ENCODE measurements at places on chromosomes 16 and 17.
A peak's percentile ranks its signal among the peaks of the same experiment; 100 is the strongest.

DNA sequence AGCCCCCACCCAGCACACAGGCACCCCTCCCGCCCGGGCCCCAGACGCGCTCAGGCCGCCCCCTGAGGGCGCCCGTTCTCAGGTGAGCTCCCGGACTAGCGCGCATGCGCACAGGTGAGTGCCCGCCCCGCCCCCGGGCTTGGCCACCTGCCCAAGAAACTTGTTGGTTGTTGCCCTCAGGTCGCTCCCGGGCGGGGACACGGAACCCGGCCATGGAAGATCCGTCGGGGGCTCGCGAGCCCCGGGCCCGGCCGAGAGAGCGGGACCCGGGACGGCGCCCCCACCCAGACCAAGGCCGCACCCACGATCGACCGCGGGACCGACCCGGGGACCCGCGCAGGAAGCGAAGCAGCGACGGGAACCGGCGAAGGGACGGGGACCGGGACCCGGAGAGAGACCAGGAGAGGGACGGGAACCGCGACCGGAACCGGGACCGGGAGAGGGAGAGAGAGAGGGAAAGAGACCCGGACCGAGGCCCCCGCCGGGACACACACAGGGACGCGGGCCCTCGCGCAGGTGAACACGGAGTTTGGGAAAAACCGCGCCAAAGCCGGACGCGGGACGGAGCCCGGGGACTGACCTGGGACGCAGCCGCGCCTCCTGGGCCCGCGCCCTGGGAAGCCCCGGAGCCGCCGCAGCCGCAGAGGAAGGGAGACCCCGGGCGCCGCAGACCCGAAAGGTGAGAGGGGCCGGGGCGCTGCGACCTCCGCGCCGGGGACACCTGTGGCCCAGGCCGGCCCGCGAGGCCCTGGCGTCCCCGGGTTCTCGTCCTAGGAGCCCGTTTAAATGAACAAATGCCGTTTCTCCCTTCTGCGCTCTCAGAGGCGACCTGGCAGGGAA is at the start of gene MARVELD3:
Gene MARVELD3, plus strand, starts transcription at position 167 of the 840 bp plus-strand sequence. Its CDS starts 46 bp downstream, at position 213.
- DNase-seq: no peak

- DNase-seq: no peak
Observed at GRCh38 chr16:28540346-28540745, 1.6 kb upstream of the NUPR1 start.

- no peak for DNase-seq
Observed at GRCh38 chr17:59406808-59407381, 75.4 kb downstream of the YPEL2 start.

- DNase-seq: no peak
Observed at GRCh38 chr16:30567991-30568638, 3.4 kb downstream of the ZNF688 start.

DNA sequence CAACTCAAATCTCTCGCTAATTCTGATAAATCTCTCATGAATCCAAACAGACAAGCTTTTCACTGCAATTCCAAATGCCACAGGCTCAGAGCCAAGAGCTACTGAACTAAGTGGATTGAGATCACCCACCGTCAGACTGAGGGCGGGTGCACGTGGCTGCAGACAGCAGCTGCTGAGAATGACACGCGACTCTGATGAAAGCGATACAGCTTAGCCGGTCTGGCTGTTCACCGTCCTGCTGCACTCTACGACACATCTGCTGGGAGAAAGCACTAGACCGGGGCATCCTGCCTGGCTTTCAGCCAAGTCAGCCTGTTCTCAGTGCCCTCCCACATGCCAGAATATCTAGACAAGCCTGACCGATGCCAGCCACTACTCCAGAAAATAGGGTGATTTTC is 42.6 kb downstream of the KLHDC4 start:
- DNase-seq: no peak

GRCh38 chr17:3594051-3594800 is 15.0 kb downstream of the TRPV1 start:
- no peak for DNase-seq

DNA sequence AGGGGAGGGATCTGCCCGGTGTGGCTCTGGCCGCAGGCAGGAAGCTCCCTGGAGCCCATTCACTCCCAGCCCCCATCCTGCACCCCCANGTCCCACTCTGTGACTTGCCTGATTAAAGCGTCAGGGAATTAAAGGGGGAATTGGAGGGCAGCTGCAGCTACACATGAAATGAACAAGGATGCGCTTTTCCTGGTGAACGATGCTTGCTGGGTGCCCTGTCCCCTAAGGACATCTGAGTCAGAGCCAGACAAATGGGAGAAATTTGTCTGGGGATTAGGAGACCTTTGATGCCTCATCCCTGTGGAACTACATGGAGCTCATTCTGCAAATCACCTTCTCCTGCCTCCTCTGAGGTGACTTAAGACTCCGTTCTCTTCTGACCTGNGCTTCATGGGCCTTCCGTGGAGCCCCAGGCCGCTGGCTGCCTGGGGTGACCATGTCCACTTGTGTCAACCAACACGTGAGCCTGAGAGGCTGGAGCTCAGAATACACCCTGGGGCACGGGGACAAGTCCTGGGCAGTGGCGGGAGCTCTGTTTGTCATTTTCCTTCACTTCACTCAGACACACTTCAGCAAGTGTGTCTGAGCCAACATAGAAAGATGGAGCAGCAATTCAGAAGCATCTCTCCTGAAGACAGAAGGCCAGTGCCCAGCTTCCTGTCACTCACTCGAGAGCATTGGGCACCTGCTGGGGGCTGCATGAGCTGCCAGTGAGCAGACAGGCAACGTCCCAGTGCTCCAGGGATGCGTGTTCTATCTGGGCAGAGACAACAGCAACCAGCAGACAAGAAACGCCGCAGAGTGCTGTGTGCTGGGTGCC is 54.1 kb downstream of the METRNL start:
- peak; percentile 51 for DNase-seq

- DNase-seq: no peak
Observed at GRCh38 chr17:61352408-61352770, 47.3 kb upstream of the TBX2 start.

- no peak for DNase-seq
Observed at GRCh38 chr17:63960430-63960829, 12.3 kb downstream of the SCN4A start.

- peak; percentile 88 for DNase-seq
Observed at GRCh38 chr16:79601092-79601930, 774 bp upstream of the MAF start.

- peak; percentile 83 for DNase-seq
Observed at GRCh38 chr16:89442990-89443726, 47.2 kb downstream of the ANKRD11 start.

DNA sequence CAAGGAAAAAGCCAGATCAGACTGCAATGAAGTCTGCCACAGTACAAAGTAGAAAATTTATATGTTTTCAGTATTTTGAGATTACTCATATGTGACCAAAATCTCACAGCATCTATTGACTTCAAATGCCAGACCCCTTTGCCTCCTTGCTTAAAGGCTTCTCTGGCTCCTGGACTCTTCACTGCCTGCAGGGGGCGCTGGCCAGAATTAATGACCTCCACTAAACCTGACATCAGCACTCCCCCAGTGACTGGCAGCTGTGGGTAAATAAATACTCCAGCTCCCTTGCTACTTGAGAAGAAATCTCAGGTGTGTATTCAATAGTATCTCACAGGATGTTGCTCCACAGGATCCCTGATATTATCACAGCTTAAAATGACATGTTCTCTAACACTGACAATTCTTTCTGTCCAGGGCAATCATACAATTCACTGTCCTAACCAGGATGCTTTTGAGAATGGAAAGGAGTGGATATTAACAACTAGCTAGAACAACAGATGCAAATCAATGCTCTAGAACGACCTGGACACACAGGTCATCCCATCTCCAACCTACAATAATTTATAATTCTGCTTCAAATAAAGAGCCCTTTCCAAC is 4.0 kb downstream of the BECN1 start:
- DNase-seq: no peak

DNA sequence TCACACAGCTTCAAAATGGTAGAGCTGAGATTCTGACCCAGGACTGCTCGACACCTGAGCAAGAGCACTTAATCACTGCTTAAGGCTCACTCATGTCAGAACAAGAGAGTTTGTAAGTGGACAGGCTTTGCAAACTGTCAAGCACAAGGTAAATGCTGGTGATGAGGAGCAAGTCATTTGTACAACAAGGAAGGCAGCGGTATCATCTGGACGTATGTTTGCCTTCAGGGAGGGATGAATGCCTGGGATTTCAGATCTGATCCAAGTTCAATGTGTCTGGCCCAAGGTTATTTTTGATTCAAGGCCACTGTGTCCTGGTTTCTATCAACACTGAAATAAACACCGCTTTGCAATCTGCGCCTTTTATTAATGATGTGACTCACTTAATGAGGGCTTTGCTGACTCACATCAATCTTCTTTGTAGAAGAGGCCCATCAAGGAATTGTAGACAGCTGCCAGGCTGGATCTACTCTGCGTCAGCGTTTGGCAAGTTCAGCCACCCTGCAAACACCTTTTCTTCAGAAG is 174.4 kb upstream of the HS3ST3A1 start:
- no peak for DNase-seq

DNA sequence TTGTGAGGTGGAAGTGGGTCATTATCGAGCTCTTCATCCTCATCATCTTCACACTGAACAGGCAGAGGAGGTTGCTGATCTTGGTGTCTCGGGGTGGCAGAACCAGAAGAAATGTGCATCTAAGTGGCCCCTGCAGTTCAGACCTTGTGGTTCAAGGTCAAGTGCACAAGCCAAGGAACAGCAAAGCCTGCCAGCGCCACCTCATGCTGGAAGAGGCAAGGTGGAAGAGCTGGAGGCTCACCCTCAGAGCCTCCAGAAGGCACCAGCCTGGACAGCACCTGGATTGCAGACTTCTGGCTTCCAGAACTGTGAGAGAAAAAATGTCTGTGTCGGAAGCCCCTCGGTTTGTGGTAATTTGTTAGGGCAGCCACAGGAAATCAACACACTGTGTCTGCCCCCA is 32.7 kb downstream of the IFT140 start:
- DNase-seq: no peak

- DNase-seq: no peak
Observed at GRCh38 chr17:31048780-31049179, 46.0 kb upstream of the NF1 start.

- DNase-seq: peak; percentile 28
Observed at GRCh38 chr17:19357761-19358160, 4.8 kb downstream of the B9D1 start.

GRCh38 chr17:10598621-10599020 is 49.2 kb upstream of the MYH2 start:
- no peak for DNase-seq

DNA sequence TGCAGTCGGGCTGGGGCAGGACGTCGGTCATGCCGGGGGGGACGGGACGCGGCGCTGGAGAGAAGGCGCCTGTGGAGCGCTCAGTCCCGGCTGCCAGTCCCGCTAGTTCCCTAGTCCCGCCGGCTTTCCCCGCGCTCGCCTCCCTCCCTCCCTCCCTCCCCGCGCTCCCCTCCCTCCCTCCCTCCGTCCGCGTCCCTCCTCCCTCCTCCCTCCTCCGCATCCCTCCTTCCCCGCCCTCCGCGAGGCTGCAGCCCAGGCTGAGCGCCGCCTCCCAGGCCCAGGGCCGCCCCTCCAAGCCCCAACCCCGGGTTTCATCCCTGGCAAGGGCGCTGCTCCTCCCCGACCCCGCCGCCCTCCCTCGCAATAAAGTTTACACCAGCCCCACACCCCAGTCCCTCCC is 34.8 kb downstream of the TIMM22 start:
- no peak for DNase-seq

DNA sequence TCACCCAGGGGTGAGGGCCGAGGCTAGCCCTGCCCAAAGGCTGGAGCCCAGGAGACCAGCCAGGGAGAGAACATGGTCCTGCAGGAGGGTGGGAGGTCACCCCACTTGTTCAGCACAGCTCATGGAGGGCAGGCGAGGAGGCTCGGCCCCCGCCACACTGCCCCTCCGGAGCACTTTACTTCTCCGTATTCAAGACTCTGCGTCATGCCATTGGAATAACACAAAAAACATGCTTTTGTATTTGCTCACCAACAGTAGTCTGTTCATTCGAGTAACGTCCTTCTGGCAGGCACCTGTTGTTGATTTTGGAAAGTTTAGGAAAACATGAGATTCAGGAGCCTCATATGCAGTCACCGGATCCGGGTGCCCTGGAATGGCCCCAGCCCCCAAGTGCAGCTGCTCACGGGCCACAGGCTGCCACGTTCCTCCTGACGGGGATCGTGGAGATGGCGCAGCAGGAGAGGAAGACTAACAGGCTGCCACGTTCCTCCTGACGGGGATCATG is 81.1 kb upstream of the DNAH17 start:
- DNase-seq: peak; percentile 63

- DNase-seq: peak; percentile 98
Observed at GRCh38 chr17:68205251-68205807, 42.5 kb upstream of the AMZ2 start.

All from posterior vena cava (tissue), 2 donors.